ENCODE measurements at places on chromosomes 7 and 10.

- peak; percentile 4 for DNase-seq
These were observed 6.9 kb downstream of the NOLC1 start for GRCh38 chr10:102159051-102159597.

DNA sequence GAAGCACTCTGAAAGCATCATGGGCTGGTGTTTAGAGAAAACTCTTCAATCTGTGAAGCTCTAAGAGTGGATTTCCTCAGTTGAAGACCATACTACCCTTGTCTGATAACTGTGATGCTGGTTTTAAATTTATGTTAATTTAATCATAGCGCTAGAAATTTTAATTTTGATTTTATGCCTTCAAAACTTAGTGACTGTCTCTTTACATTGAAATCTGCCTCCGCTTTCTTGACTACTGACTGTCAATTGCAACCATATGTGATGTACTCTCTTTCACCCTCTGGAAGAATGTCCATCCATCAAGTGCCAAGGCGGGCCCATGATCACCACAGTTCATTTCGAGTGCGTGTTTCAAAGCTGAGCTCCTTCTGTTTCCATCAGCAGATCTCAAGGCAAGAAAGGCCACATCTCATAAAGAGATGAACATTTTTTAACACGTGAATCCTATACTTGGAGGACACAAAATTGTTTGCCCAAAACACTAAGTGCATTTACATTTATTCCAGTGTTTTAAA lies 147.1 kb downstream of the ITGA8 start:
- DNase-seq: no peak

DNA sequence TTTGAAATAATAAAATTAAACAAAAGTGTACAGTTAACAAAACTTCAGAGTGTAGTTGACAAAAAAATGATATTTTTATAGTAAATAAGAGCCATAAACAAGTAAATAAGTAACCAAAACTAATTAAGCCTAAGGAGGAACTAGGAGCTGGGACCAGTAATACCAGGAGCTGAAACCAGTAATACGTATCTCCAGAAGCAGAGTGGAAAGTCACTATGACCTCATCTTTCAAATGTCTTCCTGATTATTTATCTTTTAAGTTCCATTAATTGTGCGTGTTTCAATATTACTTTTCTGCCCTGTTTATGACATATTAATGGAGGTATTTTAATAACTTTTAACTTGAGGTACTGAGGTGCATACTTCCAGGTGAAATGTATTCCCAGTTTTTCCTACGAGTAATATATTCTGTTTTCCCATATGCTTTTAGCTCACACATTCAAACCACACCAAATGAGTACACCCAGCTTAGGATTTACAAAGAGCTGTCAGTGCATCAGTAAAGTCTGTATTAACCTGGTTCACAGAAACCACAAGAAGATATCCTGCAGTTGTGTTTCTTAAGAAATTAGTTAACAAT lies 283.7 kb upstream of the HGF start:
- no peak for DNase-seq

DNA sequence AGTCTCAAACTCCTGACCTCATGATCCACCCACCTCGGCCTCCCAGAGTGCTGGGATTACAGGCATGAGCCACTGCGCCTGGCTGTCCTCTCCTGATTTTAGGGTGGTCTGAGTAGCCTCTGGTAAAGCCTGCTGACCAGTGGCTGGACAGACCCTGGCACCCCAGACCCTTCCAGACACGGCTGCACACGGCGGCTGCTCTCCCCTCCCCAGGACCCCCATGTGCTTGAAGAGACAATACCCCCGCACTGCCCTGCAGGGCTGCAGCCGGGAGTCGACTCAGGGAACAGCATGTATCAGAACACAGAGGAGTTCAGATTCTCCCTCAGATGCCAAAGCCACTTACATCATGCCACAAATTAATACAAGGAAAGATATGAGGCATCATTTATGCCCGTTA lies 58.3 kb upstream of the CFAP46 start:
- DNase-seq: no peak

DNA sequence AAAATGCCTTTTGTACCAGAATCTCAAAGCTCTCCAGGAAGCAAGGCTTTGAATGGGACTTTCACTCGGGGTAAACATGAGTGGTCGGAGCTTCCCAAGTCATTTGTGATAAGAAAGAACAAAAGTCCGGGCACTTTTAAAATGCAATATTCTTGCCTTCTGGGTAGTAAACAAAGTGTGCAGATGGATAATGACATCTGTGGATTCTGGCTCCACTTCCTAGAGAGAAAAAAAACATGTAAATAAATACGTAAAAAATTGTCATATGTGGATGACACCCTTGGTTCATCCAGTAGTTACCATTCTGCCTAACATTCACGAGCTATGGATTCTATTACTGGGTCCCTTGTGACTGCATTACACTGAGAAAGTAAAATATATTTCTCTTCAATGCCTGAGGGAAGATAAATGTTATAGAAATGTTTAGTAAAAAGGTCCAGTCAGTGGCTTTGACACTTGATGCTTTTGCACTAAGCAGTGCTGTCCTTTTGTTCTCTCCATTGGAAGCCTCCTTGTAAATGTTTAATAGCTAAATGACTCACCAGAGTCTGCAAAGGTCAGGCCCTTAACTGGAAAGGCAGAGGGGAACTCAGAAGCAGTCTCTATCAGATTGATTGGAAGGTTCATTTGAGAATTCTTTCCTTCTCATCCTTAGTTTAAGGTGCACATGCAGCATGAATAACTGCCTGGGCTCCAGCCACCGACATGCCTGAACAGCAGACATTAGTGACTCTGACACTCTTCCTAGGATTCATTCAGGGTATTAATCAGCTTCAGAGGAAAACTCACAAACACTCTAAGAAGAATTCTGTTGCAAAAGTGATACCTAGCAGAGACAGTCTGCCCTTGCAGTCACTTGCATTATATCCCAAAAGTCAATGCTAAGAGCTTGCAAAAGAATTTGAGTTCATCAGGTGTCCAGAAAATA lies 11.7 kb upstream of the EDRF1 start:
- DNase-seq: peak; percentile 26

- peak; percentile 65 for DNase-seq
These were observed 4.0 kb downstream of the VSIR start for GRCh38 chr10:71769279-71769823.

DNA sequence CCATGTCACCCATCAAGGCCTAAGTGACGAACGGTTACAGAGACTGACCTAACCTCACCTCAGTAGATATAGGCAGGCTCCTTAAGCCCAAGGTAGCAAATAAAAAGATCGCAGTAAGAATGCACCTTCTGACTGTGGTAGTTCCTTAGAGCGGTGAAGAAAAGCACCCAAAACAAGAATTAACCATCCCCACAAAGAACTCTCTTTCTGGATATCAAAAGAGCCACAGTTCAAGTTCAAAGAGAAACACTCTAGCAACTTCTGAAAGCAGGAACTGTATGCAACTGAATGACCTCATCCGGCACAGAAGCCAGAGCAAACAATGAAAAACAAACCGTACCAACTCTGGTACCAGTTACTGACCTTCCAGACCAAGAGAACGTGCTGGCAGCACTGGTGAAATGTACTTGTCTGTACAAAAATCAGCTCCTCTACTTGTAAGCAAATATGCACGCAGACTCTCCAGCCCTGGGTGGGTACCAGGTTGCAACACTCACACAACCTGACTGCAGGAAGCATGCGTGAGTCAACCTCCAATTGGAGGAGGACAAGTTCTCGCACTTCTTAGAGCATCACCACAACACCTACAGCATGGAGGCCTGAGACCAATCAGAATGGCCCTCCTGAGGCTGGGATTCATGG lies 202.7 kb downstream of the FAM107B start:
- DNase-seq: no peak

- DNase-seq: no peak
These were observed 8.2 kb downstream of the CCSER2 start for GRCh38 chr10:84336406-84337090.

GRCh38 chr7:51249991-51250390 lies 66.6 kb downstream of the COBL start:
- no peak for DNase-seq

GRCh38 chr10:46541735-46542566 lies 14.5 kb downstream of the GPRIN2 start:
- no peak for DNase-seq

GRCh38 chr10:94011296-94011695 lies 17.6 kb downstream of the PLCE1 start:
- no peak for DNase-seq

DNA sequence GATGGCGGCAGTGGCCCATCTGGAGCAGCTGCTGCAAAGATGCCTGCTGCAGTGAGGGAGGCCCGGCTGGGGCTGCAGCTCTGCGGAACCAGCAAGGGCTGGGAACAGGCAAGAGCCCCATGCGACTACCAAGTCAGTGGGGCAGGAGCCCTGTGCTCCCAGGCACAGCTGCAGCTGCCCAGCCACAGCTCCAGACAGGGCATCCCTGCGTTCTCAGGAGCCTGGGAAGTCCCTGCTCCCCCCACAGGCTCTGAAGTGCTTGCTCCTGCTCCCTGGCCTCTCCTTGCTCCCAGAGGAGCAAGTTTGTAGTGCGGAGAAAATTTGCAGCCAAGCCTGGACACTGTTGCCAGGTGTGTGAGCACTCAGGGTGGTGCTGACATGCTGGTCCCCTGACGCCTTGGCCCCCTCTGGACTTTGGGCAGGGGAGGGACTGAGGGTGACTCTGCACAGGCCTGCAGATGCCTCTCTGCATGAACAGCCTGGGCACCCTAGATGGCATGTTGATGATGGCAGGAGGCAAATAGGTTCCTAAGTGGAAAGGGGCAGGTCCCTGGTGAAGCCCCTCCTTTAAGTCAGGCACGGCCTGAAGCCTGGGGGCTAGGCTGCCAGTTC lies 105.6 kb downstream of the LYZL1 start:
- DNase-seq: no peak

DNA sequence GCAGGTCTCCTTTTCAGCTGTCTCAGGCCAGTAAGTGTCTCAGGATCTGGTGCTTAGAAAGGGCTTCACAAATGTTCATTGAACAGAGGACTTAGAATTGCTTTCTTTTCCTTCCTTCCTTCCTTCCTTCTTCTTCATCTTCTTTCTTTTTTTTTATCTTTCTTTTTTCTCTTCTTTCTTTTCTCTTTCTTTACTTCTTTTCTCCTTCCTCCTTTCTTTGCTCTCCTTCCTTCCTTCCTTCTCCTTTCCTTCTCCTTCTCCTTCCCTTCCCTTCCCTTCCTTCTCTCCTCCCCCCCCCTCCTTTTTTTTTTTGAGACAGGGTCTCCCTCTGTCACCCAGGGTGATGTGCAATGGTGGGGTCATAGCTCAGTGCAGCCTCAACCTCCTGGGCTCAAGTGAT lies 34.6 kb downstream of the COL26A1 start:
- DNase-seq: no peak
